T follicular helper cell (primary cell): ENCODE measurements at places on chromosomes 2 and 18.

GRCh38 chr2:176669398-176670174 lies 400.3 kb downstream of the MTX2 start:
- no peak for DNase-seq

- DNase-seq = no peak
These were observed 282.5 kb upstream of the CWC22 start for GRCh38 chr2:180289627-180290026.

GRCh38 chr2:235230821-235231601 lies 262.8 kb upstream of the AGAP1 start:
- no peak for DNase-seq

DNA sequence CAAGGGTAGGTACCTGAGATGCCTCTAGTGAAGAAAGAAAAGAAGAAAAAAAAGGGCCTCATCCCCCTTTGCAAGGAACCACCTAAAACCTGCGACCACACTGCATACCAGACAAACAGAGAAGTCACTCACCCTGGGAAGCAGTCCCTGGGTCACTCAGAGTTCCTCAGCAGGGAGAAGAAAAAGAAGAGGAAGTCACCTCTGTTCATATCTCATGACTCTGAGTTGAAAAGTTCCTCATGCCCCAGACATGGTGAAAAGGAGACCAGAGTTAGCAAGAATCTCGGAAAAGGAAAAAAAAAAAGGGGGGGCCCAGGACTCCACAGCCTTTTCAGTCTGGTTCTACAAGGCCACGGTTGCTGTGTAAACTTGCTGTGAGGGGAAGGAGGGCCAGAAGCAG lies 478.4 kb upstream of the NRXN1 start:
- DNase-seq = no peak

DNA sequence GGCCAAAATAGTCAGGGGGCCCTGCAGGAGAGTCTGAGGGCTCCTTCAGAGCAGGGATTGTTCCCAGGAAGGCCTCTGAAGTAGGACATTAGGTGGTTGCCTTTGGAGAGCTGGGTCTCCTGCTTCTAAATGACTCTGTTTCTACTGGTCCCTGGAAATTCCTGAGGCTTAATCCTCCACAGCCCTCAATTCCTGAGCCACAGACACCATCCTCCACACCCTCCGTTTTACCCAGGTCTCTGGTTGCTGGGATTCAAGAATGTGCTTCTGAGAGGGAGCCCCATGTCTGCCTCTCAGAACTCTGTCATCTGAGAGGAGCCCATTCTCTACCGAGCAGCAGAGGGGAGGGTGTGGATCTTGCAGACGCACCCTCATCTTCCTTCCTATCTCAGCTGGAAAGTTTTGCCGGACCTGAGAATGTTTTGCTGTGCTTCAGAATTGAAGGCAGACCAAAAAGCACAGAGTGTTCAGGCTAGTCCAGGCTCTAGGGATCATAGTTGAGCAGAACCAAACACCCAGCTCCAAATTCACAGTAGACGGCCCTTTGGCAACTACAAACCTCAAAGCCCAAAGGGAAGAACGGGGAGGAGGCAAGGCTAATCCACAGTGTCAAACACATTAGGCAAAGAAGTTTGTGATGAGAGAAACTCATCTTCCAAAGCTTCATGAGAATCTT lies 8.1 kb downstream of the VIT start:
- no peak for DNase-seq

DNA sequence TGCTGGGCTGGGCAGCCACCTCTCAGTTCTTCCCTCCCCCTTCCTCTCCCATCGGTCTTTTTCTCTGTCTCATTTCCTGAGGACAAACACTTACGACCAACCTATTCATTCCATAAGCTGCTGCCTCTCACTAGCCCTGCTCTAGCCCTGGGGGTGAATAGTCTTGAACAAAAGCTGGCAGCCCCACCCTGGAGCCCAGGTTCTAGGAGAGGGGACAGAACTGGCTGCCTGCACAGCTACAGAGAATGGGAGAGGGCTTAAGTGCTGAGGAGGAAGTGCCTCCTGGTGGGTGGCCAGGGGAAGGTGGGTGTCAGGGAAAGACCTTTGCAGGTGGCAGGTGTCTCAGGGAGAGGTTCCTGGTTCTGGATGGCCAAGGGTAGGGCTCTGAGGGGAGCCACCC lies 22.8 kb downstream of the ANO7 start:
- DNase-seq = no peak

GRCh38 chr2:200095436-200095835 lies 140.1 kb downstream of the MAIP1 start:
- DNase-seq = no peak

DNA sequence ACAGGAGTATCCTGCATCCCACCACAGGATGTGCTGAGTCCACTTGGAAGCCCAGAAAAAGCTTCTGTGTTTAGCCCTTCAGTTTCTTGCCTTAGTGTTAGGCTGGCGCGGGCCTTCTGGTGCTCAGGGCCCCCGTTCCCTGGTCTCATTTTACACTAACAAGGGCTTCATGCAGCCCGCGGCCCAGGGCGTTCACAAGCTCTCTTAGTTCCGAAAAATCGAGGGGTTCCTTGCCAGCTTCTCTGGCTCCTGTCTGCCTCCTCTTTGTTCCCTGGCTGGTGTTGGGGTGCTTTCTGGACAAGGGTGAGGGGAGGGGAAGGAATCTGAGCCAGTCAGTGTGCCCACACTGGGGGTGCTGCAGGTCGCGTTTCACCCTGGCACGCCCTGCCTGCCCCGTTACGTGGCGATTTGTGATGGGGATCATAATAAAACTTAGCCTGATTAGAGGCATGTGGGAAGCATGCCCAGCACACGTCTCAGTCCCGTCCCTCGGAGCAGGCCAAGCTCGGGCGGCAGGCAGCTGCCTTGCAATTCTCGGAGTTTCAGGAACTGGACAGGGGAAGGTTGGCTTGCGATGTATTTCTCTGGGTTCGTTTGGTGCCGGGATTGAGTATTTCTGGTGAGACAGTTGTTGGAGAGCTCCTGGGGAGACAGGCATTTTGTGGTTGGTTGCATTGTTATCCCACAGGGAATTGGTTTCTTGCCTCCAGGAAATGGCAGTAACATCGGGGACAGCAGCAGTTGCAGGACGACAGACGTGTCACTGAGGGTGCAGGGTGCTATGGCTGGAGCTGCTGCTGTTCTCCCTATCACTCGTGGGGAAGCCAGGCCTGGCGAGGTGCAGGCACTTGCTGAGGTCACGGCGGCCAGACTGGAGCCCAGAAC lies 22.9 kb downstream of the SH3BP4 start:
- DNase-seq = no peak

- no peak for DNase-seq
These were observed 661.3 kb upstream of the CNTNAP5 start for GRCh38 chr2:123363826-123364225.

DNA sequence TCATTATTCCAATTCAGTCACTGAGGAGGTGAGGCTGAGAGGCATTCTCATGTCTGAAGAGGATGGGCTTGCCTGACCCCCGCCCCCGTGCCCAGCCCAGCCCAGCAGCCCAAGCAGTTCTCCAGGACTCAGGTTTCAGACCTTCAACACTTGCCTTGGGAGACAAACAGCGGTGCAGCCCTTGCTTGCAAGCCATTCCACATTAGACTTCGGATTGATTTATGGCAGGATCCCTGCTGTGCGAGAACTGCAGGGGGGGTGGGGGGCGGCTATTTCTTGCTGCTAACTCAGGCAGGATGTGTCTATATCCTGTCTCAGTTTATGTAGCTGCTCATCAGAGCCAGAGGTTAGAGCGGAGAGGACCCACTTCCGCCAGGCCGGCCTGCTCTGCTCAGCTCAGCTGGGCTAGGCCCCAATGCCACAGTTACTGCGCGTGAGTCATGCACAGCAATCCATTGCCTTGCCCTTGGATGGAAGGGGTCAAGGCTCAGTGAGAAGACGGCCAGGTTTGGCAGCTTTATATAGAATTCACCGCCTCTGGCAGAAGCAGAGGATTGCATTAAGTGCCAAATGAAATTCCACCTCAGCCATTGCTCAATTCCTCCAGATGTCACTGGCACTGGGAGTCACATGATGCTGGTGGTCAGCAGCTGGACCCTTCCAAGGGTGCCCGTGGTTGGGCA lies 1.8 kb downstream of the GYPC start:
- DNase-seq = peak; percentile 59

GRCh38 chr2:174778085-174778981 lies 14.1 kb upstream of the CHRNA1 start:
- DNase-seq = peak; percentile 69

GRCh38 chr2:39697454-39697853 lies 31.7 kb downstream of the TMEM178A start:
- no peak for DNase-seq

GRCh38 chr2:235685024-235685721 lies 191.3 kb downstream of the AGAP1 start:
- no peak for DNase-seq

- DNase-seq = no peak
These were observed 44.0 kb downstream of the PDCL3 start for GRCh38 chr2:100606726-100607343.

- no peak for DNase-seq
These were observed 214.2 kb upstream of the ACVR2A start for GRCh38 chr2:147630585-147630984.

DNA sequence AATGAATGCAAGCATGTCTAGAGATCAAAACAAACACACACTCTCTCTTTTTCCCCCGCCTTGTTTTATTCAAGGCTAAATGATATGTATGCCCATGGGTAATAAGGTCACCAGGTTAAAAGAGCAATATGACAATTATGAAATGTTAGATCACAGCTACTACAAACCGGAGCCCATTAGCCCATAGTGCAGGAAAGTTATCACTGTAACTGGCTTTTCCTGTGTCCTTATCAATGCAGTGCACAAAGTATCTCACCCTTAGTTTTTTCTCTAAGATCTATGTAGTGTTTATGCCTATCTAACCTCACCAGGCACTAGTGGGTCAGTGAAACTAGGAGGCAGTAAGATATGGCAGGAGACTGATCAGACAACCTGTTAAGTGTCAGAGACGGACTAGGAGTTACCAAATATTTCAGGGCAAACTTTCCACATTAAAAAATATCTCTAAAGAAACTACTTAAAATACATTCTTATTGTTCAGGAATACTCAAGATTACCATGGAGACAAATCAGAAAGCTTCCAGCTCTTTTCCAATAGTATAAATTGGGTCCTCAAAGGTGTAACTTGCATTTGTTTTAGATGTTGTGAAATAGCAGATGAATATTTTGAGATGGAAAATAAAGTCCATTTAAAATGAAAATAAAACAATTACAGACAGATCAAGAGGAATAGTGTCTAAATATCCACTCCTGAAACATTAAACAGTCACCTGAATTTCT lies 282.2 kb downstream of the EXOC6B start:
- DNase-seq = no peak

- no peak for DNase-seq
These were observed 10.7 kb downstream of the NT5DC4 start for GRCh38 chr2:112731479-112731878.

GRCh38 chr2:237388036-237388435 lies 25.9 kb downstream of the COL6A3 start:
- DNase-seq = no peak

- DNase-seq = no peak
These were observed 176.3 kb upstream of the FOSL2 start for GRCh38 chr2:28216331-28216730.

GRCh38 chr18:57343833-57344232 lies 8.5 kb upstream of the ST8SIA3 start:
- no peak for DNase-seq

DNA sequence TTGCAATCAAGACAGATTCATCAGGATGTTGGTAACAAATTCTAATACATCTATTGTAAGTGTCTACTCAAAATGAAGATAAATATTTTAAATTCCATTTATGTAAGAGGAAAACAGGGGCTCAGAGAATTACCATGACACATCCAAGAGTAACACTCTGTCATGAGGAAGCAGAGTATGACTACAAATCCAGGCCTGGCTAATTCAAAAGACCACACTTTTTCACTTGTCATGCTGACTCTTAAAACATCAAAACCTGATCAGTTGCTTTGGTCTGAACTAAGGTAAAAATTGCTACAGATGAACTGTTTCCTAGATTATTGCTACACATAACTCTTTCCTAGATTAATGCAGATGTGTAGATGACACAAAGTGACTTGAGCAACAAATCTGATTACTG lies 880.6 kb downstream of the TSN start:
- no peak for DNase-seq

DNA sequence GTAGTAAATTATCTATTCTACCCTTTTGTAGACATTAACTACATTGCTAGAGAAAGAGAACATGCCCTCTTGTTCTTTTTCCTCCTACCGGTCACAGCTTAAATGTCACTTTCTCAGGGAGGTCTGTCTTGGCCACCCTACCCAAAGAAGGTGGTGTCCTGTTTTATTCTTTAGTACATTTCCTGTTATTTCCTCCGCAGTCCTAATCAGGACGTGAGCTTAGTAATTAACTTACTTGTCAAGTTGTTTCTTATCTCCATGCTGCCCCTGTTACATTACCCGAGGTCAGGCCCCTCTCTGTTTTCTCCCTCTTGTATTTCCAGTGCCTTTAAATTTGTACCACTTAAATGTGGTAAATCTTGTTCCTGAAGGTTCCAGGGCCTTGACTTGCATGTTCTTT lies 73.7 kb upstream of the RMDN2 start:
- DNase-seq = no peak

- no peak for DNase-seq
These were observed 277.4 kb upstream of the MC4R start for GRCh38 chr18:60649842-60650536.

GRCh38 chr2:237427769-237428506 lies 14.0 kb upstream of the COL6A3 start:
- DNase-seq = no peak

- no peak for DNase-seq
These were observed 49.8 kb downstream of the TFPI start for GRCh38 chr2:187504312-187504921.

DNA sequence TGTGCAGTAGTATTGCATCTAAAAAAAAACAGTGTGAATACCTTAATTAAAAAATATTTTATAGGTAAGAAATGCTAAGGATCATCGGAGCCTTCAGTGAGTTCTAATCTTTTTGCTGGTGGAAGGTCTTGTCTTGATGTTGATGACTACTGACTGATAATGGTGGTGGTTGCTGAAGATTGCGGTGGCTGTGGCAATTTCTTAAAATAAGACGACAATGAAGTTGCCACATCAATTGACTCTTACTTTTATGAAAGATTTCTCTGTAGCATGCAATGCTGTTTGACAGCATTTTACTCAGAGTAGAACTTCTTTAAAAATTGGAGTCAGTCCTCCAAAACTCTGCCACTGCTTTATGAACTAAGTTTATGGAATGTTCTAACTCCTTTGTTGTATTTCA lies 36.2 kb downstream of the GLS start:
- DNase-seq = no peak

- DNase-seq = no peak
These were observed 39.9 kb upstream of the COBLL1 start for GRCh38 chr2:164881524-164881923.

DNA sequence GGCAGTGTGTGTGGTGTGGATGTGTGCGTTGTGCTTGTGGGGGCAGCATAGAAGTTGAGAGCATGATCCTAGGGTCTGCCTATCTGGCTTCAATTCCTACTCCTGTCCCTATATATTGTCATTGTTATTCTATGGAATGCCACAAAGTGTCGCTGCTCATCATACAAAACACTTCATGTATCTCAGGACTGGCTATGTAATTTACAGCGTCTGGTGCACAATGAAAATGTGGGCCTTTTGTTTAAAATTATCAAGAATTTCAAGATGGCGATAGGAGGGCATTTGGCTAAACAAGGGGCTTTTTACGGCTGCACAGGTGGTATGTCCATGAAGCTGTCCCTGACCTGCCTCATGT lies 3.4 kb downstream of the SERPINB2 start:
- no peak for DNase-seq

GRCh38 chr2:176483476-176483875 lies 214.2 kb downstream of the MTX2 start:
- no peak for DNase-seq

GRCh38 chr18:4385876-4386275 lies 69.2 kb downstream of the DLGAP1 start:
- DNase-seq = no peak

GRCh38 chr18:3885209-3885792 lies 435.3 kb downstream of the TGIF1 start:
- no peak for DNase-seq
